ENCODE measurements at places on chromosomes 1 and 21.

DNA sequence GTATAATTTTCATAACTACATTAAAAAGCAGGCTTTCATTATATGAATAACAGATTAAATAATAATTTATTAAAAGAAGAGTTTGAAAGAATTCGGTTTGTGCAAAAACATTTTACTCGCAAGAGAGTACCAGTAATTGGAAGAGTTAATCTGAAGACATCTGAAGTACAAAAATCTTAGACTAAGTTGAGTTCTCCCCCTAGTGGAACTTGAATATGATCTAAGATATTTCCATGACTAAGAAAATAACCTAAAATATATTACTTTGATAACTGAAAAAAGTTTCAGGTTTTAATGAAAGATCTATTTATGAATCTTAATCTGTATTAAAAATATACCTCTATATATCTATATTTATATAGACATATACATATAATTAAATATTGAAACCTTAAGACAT is 112.5 kb upstream of the GFI1 start:
- no peak for DNase-seq

DNA sequence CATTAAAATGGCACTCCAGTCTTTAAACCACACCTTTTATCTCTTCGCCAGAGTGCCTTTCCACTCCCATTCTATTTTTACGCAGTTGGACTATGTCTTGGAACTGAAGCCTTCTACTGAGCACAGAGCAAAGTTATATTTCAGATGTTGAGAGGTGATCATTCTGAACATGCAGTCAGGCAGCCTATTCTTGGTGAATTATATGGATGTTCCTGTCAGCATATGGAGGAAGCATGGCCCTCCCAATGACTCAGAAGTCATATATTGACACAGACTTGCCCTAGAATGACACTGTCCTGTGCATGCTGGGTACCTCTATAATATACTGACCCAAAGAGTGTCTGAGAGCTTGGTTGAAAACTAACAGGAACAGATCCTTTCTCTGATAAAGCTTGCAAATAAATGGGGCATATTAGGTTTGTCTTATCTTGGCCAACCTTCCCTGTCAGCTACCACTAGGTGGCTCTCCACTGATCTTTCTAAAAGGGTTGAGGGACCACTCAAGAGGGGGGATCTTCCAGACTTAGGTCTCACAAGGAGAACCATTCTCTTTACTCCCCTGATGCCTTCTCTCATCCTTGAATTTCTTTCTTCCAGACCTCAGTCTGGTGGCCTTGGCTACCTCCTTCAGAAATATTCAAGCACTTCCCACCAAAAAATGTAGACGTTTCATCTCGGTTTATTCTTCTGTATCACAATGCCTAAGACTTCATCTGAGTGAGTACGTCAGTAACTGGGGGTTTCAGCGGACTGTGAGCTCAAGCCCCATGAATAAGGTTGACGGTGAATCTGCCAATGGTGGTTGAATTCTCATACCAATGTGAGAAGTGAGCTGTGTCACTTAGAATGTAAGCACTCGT is 11.8 kb upstream of the ALG14 start:
- DNase-seq = no peak

GRCh38 chr1:113248494-113248893 is 141.8 kb upstream of the MAGI3 start:
- no peak for DNase-seq

GRCh38 chr1:38018864-38019343 is 6.4 kb downstream of the UTP11 start:
- DNase-seq = no peak

DNA sequence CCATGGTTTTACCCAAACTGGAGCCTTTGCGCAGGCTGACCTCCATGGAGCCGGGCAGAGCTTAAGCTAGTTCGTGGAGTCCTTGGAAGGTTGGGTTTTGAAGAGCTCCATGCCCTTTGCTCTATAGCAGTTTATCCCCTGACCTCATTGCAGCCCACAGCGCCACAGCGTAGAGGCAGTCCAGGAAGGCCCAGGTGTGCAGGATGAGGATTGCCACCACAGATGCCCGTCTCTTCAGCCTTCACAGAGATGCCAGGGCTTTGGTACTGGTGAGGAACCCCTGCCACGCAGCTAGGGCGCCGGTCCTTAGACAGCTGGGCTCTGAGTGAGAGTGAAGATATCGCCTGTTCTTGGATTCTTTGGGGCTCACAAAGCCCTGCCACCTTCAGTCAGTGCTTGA is 138.6 kb downstream of the PEX14 start:
- no peak for DNase-seq

GRCh38 chr1:110519125-110519810 is at the start of gene KCNA10:
TSS of gene KCNA10 (minus strand) at chr1:110519175. CDS start at chr1:110518787, 388 bp downstream.
- no peak for DNase-seq

- no peak for DNase-seq
Measured at GRCh38 chr1:228650141-228650540, 85.1 kb upstream of the RHOU start.

GRCh38 chr1:207822602-207823451 is 71.0 kb downstream of the CD46 start:
- DNase-seq = peak; percentile 58

All from esophagus squamous epithelium (tissue), 5 donors.